ENCODE measurements at places on chromosomes 3 and 15. TPM values are rescaled to one million over a fixed set of nuclear protein-coding genes. Genes with fewer than 3 reads are reported as not detected.

SNTN gene
- not detected for polyA plus RNA-seq

TXNRD3 gene
- 0.28 TPM for polyA plus RNA-seq

IQCF5 gene
- polyA plus RNA-seq = not detected

GOLGA6L10 gene
- polyA plus RNA-seq = 0.19 TPM

GOLGA6A gene
- polyA plus RNA-seq = not detected

EFHB gene
- 1.0 TPM for polyA plus RNA-seq

SLC6A1 gene
- polyA plus RNA-seq = not detected

SMAD6 gene
- polyA plus RNA-seq = not detected

ENTPD3 gene
- polyA plus RNA-seq = 0.21 TPM

PATL2 gene
- 17.7 TPM for polyA plus RNA-seq

CTXN2 gene
- polyA plus RNA-seq = not detected

ZBTB47 gene
- polyA plus RNA-seq = 0.11 TPM

NRG4 gene
- not detected for polyA plus RNA-seq

SAXO2 gene
- polyA plus RNA-seq = 4.2 TPM

C3orf52 gene
- polyA plus RNA-seq = 0.50 TPM

HGD gene
- polyA plus RNA-seq = 0.24 TPM

CKMT1B gene
- not detected for polyA plus RNA-seq

UCN2 gene
- polyA plus RNA-seq = not detected

ACSBG1 gene
- not detected for polyA plus RNA-seq

GABRR3 gene
- polyA plus RNA-seq = not detected

TIMP4 gene
- polyA plus RNA-seq = not detected

LIPC gene
- 0.95 TPM for polyA plus RNA-seq

CERS3 gene
- polyA plus RNA-seq = not detected

HDGFL3 gene
- 0.01 TPM for polyA plus RNA-seq

PPARG gene
- polyA plus RNA-seq = not detected

DOCK3 gene
- not detected for polyA plus RNA-seq

CCDC39 gene
- not detected for polyA plus RNA-seq

PLCB2 gene
- 20.8 TPM for polyA plus RNA-seq

ZIC4 gene
- polyA plus RNA-seq = not detected

CPB1 gene
- polyA plus RNA-seq = not detected

PRSS50 gene
- polyA plus RNA-seq = not detected

MAPKAPK3 gene
- polyA plus RNA-seq = 23.7 TPM

CCDC14 gene
- 2.6 TPM for polyA plus RNA-seq

POTEB2 gene
- polyA plus RNA-seq = not detected

STARD9 gene
- 0.60 TPM for polyA plus RNA-seq

MLF1 gene
- not detected for polyA plus RNA-seq

TGM4 gene
- polyA plus RNA-seq = 0.06 TPM

CCRL2 gene
- 1.3 TPM for polyA plus RNA-seq

SPINK8 gene
- not detected for polyA plus RNA-seq

PLAAT1 gene
- polyA plus RNA-seq = not detected

AQP9 gene
- polyA plus RNA-seq = not detected

TICRR gene
- not detected for polyA plus RNA-seq

SNX4 gene
- polyA plus RNA-seq = 22.2 TPM
